ENCODE measurements at places on chromosomes 5 and 9.
A peak's percentile ranks its signal among the peaks of the same experiment; 100 is the strongest.

- DNase-seq: no peak
These were observed 132.0 kb downstream of the FSTL4 start for GRCh38 chr5:133480366-133480765.

- DNase-seq: no peak
These were observed 59.4 kb downstream of the ZNF354C start for GRCh38 chr5:179119415-179120170.

GRCh38 chr5:196350-196749 lies 5.1 kb downstream of the LRRC14B start:
- no peak for DNase-seq

DNA sequence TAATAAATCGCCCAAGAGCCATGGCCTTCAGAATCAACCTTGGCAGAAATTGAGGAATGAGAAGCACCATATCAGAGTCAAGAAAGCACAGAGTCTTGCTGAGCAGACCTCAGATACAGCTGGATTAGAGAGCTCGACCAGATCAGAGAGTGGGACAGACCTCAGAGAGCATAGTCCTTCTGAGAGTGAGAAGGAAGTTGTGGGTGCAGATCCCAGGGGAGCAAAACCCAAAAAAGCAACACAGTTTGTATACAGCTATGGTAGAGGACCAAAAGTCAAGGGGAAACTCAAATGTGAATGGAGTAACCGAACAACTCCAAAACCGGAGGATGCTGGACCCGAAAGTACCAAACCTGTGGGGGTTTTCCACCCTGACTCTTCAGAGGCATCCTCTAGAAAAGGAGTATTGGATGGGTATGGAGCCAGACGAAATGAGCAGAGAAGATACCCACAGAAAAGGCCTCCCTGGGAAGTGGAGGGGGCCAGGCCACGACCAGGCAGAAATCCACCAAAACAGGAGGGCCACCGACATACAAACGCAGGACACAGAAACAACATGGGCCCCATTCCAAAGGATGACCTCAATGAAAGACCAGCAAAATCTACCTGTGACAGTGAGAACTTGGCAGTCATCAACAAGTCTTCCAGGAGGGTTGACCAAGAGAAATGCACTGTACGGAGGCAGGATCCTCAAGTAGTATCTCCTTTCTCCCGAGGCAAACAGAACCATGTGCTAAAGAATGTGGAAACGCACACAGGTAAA lies 4.5 kb downstream of the NFX1 start:
- no peak for DNase-seq

- no peak for DNase-seq
These were observed 142.6 kb downstream of the TARS1 start for GRCh38 chr5:33583332-33583731.

GRCh38 chr5:53446908-53447307 lies 33.5 kb upstream of the FST start:
- no peak for DNase-seq

GRCh38 chr5:177005619-177006264 lies 837 bp downstream of the UIMC1 start:
- peak; percentile 74 for DNase-seq

GRCh38 chr5:27476356-27476988 lies 438.1 kb upstream of the CDH9 start:
- no peak for DNase-seq

GRCh38 chr5:104702212-104702611 lies 1139.6 kb upstream of the NUDT12 start:
- no peak for DNase-seq

- DNase-seq: no peak
These were observed 18.5 kb downstream of the CENPK start for GRCh38 chr5:65544473-65544872.

Data from activated CD4-positive, alpha-beta T cell treated with anti-CD3 and anti-CD28 coated beads for 4 hours (primary cell).